ENCODE measurements at places on chromosomes 6 and 20.

DNA sequence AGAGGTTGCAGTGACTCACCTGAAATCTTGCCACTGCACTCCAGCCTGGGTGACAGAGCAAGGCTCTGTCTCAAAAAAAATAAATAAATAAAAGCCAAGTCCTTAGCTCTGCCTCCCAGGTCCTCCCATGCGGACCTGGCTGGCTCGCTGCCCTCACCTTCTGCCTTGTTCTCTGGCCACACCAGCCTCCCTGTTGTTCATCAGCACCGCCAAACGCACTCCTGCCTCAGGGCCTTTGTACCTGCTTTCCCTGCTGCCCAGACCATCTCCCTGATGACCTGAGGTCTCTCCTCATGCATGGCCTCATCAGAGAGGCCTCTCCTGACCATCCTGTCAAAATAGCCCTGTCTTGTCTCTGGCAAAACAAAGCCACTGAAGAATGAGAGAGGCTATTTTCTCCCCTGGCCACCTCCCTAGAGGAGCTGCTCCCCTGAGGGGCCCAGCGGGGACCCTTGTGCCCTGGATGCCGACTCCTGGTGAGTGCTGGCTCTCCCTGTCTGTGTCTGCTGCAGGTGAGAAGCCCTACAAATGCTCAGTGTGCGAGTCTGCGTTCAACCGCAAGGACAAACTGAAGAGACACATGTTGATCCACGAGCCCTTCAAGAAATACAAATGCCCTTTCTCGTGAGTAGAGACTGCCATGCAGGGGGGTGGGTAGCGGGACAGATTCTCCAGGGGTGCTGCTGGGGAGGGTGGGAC lies 22.6 kb upstream of the CHMP4B start:
- no peak for DNase-seq

DNA sequence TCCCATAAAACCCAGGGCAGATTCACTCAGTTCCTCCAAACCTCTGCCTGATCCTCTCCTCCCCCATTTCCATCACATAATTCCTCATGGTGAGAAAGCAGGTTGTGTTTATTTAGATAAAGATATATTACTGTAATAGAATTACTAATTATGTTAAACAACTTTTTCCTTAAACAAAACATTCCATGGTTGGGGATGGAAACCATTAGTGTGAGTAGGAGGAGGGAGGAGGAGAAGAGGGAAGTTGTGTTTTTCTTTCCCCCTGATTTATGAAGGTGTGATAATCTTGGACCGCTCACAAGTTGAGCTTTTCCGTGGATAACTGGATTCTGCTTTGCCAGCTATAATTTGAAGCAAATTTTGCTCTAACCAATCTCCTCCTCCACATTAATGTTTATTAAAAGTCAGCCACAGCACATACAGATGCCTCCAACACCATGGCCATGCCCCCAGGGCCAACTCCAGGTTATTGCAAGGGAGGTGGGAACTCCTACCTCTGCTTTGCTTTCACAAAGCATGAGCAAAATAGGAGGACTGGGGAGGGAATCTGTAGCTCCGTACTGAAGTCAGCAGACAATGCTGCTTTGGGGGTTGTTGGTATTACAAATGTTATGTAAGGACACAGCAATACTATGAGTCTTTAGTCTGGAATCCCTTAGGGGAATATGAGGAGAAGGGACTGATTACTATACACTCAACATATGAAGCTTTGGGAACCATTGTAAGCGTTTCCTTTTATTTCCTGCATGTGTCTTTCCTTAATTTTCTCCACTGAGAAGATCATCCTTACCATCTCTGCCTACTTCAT lies 542.0 kb downstream of the DHX35 start:
- no peak for DNase-seq

DNA sequence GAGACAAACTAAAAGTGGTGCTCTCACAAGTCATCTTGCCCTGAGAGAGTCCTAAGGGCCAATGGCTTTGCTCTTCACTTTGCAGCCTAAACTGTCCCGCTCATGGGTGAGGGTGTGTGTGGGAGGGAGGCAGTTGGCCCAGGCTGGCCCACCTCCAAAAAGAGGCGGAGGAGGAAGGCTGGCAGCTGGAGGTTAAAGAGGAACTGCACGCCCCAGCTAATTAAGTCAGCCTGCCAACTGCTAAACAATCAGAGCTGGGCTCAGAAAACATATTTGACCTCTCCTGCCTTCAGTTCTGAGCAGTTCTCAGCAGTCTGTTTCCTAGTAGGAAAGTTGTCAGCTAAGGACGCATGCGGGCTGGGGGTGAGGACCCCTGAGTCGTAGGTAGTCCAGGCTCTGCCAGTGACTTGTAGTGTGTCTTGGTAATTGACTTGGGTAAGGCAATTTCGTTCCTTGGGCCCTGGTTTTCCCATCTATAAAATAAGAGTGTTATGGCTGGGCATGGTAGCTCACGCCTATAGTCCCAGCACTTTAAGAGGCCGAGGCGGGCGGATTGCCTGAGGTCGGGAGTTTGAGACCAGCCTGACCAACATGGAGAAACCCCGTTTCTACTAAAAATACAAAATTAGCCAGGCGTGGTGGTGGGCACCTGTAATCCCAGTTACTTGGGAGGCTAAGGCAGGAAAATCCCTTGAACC lies 17.0 kb downstream of the GSS start:
- peak; percentile 82 for DNase-seq

GRCh38 chr6:156598071-156598854 lies 178.9 kb upstream of the ARID1B start:
- DNase-seq, result no peak

GRCh38 chr20:35368666-35369423 lies 42.9 kb downstream of the UQCC1 start:
- peak; percentile 28 for DNase-seq

DNA sequence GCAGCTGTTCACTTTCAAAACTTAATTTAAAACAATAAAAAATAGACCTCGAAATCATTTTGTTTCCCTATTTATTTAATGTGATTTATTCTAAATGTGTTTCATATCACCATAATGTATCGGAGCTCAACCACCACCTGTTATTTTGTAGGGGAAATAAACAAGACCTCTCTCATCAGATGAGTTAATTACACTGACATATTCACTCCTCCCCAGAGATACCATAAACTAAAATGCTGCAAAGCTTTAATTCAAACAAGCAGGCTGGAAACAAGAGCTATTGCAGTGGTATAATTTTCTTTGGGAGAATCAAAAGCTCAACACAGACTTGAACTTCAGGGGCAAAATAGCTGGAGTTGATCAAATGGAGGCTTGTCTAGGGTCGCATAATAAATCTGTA lies 303.5 kb upstream of the TSHZ2 start:
- DNase-seq, result no peak

DNA sequence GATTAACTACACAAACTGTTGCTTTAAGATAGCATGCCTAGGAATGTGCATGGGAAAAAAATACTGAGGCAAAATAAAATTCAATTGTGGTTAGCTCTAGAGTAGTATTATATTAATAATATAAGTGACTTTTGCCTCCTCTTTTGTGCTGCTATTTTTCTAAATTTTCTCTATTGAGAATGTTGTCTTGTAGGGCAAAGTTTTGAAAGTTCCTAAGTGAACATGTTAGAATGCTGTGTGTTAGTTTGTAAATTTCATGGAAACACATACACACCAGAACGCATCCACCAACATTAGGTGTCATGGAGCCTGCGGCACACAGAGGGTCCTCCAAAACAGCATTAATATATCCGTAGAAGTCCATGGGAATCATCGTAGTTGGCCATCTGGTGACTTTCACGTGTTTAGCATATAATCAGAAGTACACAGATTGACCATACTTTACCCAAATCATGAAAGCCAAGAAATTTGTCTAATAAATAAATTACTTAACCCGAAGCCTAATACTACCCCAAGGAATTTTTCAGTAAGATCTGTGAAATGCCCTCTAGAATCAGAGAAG lies 25.6 kb downstream of the ARHGAP18 start:
- no peak for DNase-seq

- no peak for DNase-seq
Measured at GRCh38 chr20:51987812-51988211, 185.5 kb upstream of the SALL4 start.

DNA sequence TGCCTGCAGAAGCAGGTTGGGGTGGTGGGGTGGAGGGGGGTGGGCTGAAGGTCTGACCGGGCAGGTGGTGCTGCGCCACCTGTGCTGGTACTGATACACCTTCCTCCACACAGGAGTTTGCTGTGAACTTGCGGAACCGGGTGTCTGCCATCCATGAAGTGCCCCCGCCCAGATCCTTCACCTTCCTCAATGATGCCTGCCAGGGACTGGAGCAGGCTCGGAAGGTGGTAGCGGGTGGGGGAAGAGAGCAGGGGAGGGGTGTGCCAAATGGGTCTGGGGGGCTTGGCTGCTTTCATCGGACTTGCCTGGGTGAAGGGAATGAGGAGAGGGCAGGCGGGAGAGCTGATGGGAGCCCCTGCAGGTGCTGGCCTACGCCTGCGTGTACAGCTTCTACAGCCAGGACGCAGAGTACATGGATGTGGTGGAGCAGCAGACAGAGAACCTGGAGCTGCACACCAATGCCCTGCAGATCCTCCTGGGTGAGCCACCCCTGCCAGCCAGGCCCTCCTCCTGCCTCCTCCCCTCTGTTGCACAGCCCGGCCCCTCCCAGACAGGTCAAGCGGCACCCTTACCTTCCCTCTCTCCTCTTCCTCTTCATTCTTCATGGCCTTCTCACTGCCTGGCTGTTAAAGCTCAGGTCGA lies 6.7 kb downstream of the DNPH1 start:
- no peak for DNase-seq

GRCh38 chr6:134731615-134732014 lies 218.3 kb downstream of the ALDH8A1 start:
- no peak for DNase-seq

DNA sequence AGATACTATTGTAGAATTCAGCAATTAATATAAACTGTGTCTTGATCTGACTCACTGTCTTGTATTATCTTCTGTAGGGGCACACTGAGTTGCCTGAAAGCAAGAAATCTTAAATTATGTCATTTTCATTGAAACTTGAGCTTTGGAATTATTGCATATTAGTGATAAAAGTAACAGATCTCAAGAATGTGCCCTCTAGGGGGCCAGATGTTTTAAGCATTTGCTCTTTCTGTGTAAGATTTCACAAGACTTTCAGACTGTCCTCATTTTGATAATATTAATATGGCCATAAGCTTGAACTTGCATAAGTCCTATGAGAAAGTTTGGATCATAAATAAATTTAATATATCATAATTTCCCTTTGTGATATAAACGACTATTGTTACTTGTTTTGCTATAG lies 55.5 kb upstream of the MYO6 start:
- DNase-seq, result peak; percentile 4

DNA sequence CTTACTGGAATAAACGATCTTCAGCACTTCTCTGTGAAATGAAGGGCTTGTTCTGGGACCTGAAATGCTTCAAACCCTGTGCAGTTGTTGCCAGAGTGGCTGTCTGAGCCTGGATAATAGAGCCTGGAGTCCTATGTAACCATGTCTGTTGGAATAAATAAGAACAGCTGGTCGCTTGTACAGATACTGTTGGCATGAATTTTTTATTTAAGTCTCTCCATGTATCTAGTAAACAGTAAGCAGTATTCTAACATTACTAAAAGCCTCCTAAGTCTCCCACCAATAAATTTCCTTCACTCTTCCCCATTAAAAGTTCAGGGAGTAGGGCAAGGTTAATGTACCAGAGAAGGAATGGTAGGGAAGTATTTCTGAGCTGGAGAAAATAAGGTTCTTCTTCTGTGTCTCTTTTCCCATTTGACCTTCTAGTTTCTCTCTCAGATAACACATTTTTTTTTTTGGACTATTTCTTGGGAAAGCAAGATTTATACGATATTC lies 227.5 kb downstream of the PRL start:
- DNase-seq, result no peak

- no peak for DNase-seq
Measured at GRCh38 chr6:86203044-86203443, 560.4 kb upstream of the SYNCRIP start.

DNA sequence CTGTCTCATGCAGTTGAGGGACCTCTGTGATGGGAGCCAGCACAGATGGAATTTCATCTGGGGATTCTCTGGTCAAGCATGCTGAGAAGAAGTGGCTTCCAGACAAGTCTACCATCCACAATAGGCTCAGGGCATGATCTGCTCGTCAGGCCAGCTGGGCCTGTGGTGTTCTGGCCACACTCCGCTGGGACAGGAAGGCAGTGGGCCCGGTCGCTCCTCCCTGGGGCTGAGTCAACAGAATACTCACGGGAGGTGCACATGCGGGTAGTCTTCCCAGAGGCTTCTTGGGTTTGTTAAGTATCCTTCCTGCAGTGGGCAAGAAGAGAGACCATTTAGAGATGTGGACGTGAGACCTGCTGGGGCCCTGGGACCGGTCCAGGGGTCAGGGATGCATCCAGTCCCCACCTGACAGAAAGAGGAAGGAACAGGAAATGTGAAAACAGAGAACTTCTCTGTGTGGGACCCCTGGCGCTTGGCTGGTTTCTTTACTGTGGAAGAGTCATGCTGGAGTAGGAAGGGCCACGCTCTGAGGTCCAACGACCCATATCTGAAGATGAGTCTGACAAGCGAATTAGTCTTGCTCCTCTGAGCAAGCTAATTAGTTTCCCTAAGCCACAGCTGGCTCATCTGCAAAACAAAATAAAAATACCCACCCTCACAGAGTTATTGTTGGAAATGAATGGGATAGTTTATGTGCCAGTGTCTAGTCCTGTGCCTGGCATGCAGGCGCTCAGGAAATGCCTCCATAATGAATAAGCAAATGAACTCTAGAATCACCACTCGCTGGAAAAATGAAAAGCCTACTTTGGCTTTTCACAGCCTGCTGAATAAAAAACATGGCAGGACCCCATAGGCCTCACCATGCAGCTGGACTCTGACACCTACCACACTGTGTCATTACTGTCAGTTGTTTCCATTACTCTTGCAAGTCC lies 67.3 kb downstream of the TRAM2 start:
- no peak for DNase-seq

DNA sequence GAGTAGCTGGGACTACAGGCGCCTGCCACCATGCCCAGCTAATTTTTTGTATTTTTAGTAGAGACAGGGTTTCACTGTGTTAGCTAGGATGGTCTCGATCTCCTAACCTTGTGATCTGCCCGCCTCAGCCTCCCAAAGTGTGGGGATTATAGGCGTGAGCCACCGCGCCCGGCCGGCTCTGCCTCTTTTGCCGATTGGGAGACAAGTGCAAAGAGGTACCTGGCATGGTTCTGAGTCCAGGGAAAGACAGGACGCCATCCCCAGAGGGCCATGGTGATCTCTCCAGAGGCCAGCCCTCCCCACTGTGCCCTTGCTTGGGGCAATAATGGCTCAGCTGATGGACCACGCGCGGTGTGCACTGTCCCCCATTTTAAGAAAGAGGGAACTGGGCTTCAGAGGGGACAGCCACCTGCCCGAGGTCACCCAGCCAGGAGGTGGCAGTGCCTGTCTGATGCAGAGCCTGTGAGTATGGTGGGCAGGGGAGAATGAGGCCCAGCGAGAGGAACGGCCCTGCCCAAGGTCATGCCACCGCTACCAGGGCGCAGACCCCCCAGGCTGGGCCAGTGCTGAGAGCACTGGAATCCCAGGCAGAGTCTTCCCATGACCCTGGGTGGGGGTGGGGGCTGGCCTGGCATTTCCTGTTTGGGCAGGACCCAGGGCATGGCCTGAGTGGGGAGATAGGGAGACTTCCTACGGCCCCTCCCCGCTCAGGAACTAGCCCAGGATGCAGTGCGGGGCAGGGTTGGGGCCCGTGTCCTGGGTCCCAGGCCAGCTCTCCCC lies 61.0 kb downstream of the SNAI1 start:
- no peak for DNase-seq

GRCh38 chr6:72646604-72647485 lies 25.0 kb downstream of the KCNQ5 start:
- no peak for DNase-seq

GRCh38 chr6:170188571-170189001 lies 102.3 kb downstream of the DLL1 start:
- no peak for DNase-seq

- no peak for DNase-seq
Measured at GRCh38 chr20:24782801-24783630, 166.1 kb upstream of the CST7 start.
